H4 (cell line): ENCODE measurements at places on chromosomes 2 and 18. TPM values are rescaled to one million over a fixed set of nuclear protein-coding genes. Genes with fewer than 3 reads are reported as not detected.

- DNase-seq = no peak
Observed at GRCh38 chr2:1728821-1729220, 15.5 kb downstream of the PXDN start.

- DNase-seq = no peak
Observed at GRCh38 chr18:31711365-31712172, 27.2 kb upstream of the B4GALT6 start.

GRCh38 chr18:9416563-9417072 lies 58.7 kb upstream of the RALBP1 start:
- DNase-seq = no peak

- no peak for DNase-seq
Observed at GRCh38 chr2:10300997-10301940, 1.4 kb upstream of the HPCAL1 start.

- no peak for DNase-seq
Observed at GRCh38 chr2:37457401-37457901, 113.0 kb downstream of the QPCT start.

GRCh38 chr2:132589111-132589830 lies 80.7 kb downstream of the LYPD1 start:
- no peak for DNase-seq

SERPINB7 gene
- 1.3 TPM in 1 of 2 replicates, not detected in the other for total RNA-seq

NEU2 gene
- not detected in 2 replicates for total RNA-seq
